ENCODE measurements at places on chromosomes 3 and 15.

DNA sequence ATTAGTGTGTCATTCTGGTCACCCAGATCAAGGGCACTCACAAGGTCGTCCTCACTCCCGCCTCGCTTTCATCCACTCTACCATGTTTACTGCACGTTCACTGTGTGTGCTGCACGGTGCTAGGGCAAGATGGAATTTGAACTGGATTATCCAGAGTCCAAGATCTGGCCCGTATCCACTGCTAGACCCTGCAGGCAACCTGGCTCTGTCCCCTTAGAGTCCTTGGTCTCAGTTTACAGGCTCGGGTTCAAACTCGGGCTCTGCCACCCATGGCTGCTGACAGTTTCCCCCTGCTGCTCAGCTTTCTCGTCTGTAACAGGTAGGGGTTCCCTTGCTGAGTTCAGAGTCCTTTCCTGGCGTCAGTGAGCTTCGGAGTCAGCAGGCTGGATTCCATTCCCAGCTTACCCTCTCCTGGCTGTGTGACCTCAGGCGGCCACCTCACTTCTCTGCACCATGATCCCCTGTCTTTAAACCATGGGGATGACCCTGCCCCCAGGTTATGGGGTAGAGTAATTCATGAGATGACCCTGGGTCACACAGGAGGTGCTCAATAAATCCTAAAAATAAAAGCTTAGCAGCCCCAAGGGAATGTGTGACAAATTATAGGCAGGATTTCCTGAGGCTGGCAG lies 79.6 kb upstream of the SLC6A6 start:
- H3K27me3 ChIP-seq = peaks cover 4% of the 10 kb centered on the region
- no peaks in the 10 kb centered on the region for H3K4me1 ChIP-seq
- H3K36me3 ChIP-seq = no peaks in the 10 kb centered on the region
- H3K27ac ChIP-seq = no peak overlapping the region
- H3K4me3 ChIP-seq = no peak overlapping the region

DNA sequence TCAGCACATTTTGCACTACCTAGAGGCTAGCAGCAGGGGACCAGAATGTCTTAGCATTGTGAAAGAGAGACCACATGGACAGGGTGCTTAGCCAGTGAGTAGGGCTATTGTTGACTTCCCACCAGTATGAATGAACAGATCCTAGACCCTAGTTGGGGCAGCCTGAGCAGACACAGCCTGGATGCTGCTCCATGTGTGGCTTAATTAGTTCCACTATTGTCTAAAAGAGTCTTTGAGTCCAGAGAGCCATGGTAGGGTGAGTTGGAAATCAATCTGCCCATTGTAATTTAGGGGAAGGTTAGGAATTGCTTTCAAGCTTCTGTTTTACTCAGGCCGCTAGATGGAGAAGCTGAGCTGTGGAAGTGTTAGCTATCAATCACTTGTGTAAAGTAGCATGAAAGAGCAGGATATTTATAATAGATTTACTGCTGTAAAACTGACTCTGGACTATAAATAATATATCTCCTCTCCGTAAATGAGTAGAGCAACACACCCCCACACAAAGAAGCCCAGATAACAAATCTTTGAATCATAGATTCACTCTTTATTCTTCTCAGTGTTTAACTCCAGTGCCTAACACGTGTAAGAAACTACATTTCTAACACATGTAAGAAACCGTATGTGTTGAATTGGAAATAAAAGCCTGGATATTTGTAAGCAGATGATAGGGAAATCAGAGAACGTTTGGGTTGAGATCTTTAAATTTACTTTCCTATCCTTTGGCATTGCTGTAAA lies 4.1 kb upstream of the GCSAM start:
- no peak overlapping the region for H3K4me3 ChIP-seq
- H3K36me3 ChIP-seq = no peaks in the 10 kb centered on the region
- DNase-seq = peak; percentile 43

GRCh38 chr3:64316971-64317370 lies 91.7 kb upstream of the PRICKLE2 start:
- peaks cover 2% of the 10 kb centered on the region for H3K4me1 ChIP-seq
- H3K4me3 ChIP-seq = no peak overlapping the region
- no peak for DNase-seq
- H3K27me3 ChIP-seq = no peaks in the 10 kb centered on the region
- no peaks in the 10 kb centered on the region for H3K36me3 ChIP-seq

GRCh38 chr15:70879401-70879800 lies 12.8 kb downstream of the THAP10 start:
- peaks cover 34% of the 10 kb centered on the region for H3K27me3 ChIP-seq
- no peak overlapping the region for H3K27ac ChIP-seq
- H3K4me1 ChIP-seq = no peaks in the 10 kb centered on the region
- DNase-seq = no peak

DNA sequence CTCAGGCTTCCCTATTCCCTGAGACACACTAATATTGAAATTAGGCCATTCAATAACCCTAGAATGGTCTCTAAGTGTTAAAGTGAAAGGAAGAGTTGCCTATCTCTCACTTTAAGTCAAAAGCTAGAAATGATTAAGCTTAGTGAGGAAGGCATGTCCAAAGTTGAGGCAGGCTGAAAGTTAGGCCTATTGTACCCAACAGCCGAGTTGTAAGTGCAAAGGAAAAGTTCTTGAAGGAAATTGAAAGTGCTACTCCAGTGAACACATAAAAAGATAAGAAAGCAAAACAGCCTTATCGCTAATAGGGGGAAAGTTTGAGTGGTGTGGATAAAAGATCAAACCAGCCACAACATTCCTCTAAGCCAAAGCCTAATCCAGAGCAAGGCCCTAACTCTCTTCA lies 117.9 kb upstream of the SPATA12 start:
- H3K4me3 ChIP-seq = peak overlapping the region; percentile 39
- peaks cover 4% of the 10 kb centered on the region for H3K36me3 ChIP-seq
- H3K4me1 ChIP-seq = peaks cover 22% of the 10 kb centered on the region

DNA sequence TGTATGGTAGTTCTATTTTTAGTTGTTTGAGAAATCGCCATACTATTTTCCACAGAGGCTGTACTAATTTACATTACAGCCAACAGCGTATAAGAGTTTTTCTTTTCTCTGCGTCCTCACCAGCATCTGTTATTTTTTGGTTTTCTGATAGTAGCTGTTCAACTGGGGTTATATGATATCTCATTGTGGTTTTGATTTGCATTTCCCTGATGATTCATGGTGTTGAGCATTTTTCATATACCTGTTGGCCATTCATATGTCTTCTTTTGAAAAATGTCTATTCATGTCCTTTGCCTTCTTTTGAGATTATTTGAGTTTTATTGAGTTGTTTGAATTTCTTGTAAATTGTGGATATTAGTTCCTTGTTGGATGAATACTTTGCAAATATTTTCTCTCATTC lies 114.6 kb downstream of the LRRK1 start:
- H3K27me3 ChIP-seq = peaks cover 18% of the 10 kb centered on the region
- H3K27ac ChIP-seq = no peak overlapping the region
- H3K4me1 ChIP-seq = peaks cover 6% of the 10 kb centered on the region
- peaks cover 11% of the 10 kb centered on the region for H3K36me3 ChIP-seq
- DNase-seq = no peak
- H3K4me3 ChIP-seq = no peak overlapping the region

DNA sequence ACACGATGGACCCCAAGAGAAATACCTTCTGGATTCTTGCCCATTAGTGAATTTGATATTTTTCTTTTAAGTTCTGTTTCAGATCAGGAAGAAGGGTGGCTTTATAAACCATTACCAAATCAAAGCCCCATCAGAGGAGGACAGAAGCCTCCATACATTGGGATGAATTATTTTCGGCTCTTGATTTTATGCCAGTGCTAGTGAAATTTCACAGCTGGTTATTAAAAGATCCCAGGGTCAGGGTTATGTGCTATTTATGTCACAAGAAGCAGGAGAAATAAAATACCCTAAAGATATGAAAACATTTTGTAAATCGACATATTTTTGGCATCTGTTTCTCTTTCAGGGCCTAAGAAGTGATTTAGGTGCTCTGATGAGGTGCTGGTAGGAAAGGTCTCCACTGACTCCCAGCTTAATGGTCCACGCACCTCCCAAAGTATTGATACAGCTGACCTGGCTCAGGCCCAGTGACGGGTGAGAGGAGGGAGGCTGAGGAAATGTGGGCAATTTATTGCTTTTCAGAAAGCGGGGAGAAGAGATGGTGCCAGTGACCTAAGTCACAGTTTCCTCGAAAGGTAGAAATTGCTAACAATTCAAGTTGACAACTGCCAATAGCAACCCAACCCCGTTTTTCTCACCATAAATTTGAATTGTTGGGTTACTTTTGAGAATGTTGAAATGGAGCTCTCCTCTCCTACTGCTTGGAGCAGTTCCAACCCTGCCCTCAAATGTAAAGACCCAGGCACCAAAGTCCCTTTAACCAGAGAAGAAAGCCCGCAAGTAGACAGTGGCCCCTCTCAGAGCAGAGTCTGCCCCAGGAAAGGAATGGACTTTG lies 315.6 kb upstream of the NR2E3 start:
- H3K27ac ChIP-seq = no peak overlapping the region
- H3K27me3 ChIP-seq = peaks cover 5% of the 10 kb centered on the region
- no peak overlapping the region for H3K4me3 ChIP-seq
- H3K36me3 ChIP-seq = no peaks in the 10 kb centered on the region
- H3K4me1 ChIP-seq = no peaks in the 10 kb centered on the region

- no peaks in the 10 kb centered on the region for H3K4me1 ChIP-seq
- no peak for DNase-seq
- no peak overlapping the region for H3K27ac ChIP-seq
- no peaks in the 10 kb centered on the region for H3K36me3 ChIP-seq
- H3K27me3 ChIP-seq = peaks cover 30% of the 10 kb centered on the region
- H3K4me3 ChIP-seq = no peak overlapping the region
Measured at GRCh38 chr15:76123031-76123430, 63.2 kb downstream of the TMEM266 start.

GRCh38 chr3:110727056-110727455 lies 344.6 kb upstream of the NECTIN3 start:
- peaks cover 18% of the 10 kb centered on the region for H3K27me3 ChIP-seq
- H3K27ac ChIP-seq = no peak overlapping the region
- H3K4me1 ChIP-seq = no peaks in the 10 kb centered on the region
- no peak for DNase-seq

GRCh38 chr15:36331531-36332275 lies 247.7 kb upstream of the CDIN1 start:
- no peaks in the 10 kb centered on the region for H3K36me3 ChIP-seq
- H3K4me1 ChIP-seq = no peaks in the 10 kb centered on the region
- no peak overlapping the region for H3K4me3 ChIP-seq
- no peak for DNase-seq

- peaks cover 29% of the 10 kb centered on the region for H3K27me3 ChIP-seq
- H3K36me3 ChIP-seq = no peaks in the 10 kb centered on the region
- no peak overlapping the region for H3K27ac ChIP-seq
- no peak overlapping the region for H3K4me3 ChIP-seq
Measured at GRCh38 chr3:13651775-13652428, 103.0 kb downstream of the FBLN2 start.

GRCh38 chr3:9686050-9686550 lies 17.5 kb upstream of the CPNE9 start:
- no peak overlapping the region for H3K27ac ChIP-seq
- no peak overlapping the region for H3K4me3 ChIP-seq
- H3K4me1 ChIP-seq = no peaks in the 10 kb centered on the region
- H3K27me3 ChIP-seq = no peaks in the 10 kb centered on the region

DNA sequence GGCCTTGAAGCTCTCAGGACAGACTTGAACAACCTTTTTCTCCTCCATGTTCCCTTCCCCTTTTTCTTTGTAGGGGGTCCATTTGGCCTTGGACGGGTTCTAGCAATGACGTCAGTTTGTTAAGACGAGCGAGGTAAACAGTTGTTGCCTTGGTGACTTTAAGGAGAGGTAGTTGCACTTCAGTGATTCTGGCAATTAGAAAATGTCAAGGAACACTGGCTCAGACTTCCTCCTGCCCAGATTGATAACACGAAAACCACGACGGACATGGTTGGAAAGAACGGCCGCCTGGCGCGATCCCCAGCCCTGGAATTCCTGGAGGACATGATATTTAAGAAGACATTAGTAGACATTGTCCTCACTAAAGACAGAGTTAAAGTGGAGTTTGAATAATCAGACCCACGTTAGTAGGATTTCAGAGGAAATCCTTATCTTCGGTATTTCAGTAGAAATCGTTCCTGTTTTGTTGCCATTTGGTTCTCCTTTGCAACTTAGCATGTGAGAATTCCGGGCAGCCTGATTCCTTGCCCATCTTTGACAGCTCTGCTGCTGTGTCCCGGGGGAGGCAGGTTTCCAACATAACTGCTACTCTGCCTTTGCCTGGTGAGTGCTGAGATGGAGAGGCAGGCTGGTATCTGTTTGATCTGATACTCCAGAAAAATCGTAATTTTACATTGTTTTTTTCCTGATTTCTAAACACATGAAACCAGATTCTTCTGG lies 87.3 kb downstream of the ST6GAL1 start:
- H3K36me3 ChIP-seq = peaks cover 15% of the 10 kb centered on the region
- no peaks in the 10 kb centered on the region for H3K27me3 ChIP-seq
- H3K4me1 ChIP-seq = peaks cover 83% of the 10 kb centered on the region
- no peak for DNase-seq
- no peak overlapping the region for H3K4me3 ChIP-seq

DNA sequence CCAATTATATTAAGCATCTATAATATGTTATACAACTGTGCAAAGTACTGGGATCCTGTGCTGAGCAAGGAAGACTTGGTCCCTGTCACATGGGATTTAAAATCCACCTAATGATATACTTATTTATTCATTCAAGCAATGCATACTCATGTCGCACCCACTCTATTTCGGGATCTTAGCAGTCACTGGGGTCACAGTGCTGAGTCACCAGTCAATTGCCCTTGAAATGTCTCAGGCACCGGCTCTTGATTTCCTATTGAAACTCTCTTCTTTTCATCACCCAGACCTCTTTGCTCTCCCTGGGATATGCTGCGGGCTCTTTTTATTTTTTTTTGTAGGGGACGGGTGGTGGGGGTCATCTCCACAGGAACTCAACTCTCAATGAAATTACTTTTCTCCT lies 194.5 kb upstream of the GAP43 start:
- H3K27ac ChIP-seq = no peak overlapping the region
- peaks cover 4% of the 10 kb centered on the region for H3K27me3 ChIP-seq
- DNase-seq = no peak

DNA sequence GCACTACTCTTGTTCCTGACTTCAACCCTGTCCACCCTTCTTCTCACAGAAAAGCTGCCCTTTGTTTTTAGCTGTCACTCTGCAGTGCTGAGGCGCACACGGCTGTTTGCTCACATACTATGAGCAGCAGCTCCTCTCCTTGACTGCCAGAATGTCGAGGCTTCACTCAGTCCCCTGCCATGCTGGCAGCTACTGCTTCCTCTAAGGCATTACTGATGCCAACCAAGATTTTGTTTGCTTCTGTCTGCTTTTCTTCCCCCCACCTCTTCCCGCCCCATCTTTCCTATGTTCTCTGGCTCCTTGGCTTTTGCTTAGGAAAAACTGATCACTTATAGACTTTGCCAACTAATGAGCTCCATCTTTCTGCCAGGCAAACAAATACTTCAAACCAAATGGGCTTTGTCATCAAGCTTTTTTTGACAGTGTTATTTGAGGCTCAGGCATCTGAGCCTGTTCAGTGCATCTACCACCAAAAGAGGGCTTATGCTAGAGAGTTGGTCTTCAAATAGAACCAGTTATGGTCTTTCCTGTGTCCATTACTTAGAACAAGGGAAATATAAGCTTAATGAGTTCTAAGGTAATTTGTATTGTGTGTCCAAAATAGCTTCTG lies 81.0 kb downstream of the FBXL2 start:
- no peak overlapping the region for H3K27ac ChIP-seq
- H3K4me3 ChIP-seq = no peak overlapping the region
- no peaks in the 10 kb centered on the region for H3K4me1 ChIP-seq
- DNase-seq = no peak
- H3K27me3 ChIP-seq = peaks cover 2% of the 10 kb centered on the region

Data from activated naive CD8-positive, alpha-beta T cell treated with anti-CD3 and anti-CD28 coated beads, Interleukin-2, amount 50 U/mL, for 24 hours (primary cell).